Upper lobe of right lung (tissue), 1 donor: ENCODE measurements at places on chromosomes 12 and 14. TPM values are rescaled to one million over a fixed set of nuclear protein-coding genes. Genes with fewer than 3 reads are reported as not detected.

- DNase-seq = no peak
Measured at GRCh38 chr12:6772331-6772695, at the start of gene LAG3. Gene LAG3, plus strand, starts transcription at chr12:6772520. Its CDS starts 333 bp downstream, at chr12:6772853.

DNA sequence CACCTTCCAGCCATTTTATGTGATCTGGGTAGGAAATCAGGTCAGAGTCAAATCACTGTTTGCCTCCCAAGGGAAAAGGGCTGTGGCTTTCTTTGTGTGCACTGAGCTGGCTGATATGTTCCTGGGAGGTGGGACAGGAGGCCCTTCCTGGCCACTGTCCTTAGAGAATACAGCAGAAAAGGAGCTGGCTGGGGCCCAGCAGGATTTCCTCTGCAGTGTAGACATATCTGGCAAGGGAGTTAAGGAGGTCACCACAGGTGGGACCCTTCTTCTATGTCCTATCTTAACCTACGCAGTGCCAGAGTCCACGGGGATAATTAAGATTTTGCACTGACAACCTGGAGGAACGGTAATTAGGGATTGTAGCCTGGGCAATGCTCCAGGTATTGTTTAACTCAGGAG is 145.3 kb downstream of the NTF3 start:
- DNase-seq = no peak

The FAM234B gene
- 9.6 TPM for total RNA-seq

GRCh38 chr12:13627536-13627935 is 353.9 kb downstream of the GRIN2B start:
- DNase-seq = no peak

DNA sequence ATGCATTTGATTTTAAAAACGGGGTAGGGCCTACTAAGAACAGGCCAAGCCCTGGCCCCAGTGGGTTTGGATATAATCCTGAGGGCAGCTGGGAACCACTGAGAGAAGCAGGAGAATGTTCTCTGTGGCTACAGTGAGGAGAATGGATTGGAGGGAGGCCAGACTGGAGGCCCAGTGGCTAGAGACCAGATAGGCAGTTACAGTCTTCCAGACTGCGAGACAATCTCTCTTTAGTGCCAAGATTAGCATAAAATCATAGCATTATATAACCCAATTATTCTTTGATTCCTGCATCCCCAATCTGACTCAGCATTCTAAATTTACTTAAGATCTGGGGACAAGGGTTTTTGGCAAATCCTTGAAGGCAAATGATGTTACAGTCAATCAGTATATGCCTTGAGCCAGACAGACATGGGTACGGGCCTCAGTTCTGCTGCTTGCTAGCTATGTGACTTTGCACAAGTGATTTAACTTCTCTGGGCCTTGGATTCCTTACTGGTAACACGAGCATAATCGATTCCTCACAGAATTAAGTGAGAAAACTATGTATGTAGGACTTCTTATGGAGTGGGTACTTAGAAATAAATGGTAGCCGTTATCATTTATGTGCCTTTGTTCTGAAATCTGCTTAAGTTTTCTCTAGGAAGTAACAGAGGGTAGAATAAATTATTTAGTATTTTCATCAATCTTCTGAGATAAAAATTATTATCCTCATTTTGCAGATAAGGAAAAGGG is 18.3 kb downstream of the NINJ2 start:
- DNase-seq = no peak

- DNase-seq = no peak
Measured at GRCh38 chr12:11768233-11768965, 118.9 kb downstream of the ETV6 start.

GRCh38 chr14:86462193-86462753 is 932.3 kb downstream of the FLRT2 start:
- no peak for DNase-seq

DNA sequence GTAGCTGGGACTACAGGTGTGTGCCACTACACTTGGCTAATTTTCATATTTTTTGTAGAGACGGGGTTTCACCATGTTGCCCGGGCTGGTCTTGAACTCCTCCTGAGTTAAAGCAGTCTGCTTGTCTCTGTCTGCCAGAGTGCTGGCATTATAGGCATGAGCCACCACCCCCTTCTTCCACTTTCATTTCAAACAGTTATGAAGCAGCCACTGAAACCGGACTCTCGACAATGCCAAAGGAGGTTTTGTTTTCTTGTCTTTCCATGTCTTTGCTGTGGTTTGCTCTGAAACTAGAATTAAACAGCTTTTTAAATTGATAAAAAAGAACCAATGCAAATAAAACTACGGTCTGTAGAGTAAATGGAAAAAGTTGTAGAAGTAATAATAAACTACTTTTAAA is 30.4 kb downstream of the RAP1B start:
- no peak for DNase-seq

GRCh38 chr12:26047401-26048226 is 77.2 kb downstream of the BHLHE41 start:
- DNase-seq = no peak

DNA sequence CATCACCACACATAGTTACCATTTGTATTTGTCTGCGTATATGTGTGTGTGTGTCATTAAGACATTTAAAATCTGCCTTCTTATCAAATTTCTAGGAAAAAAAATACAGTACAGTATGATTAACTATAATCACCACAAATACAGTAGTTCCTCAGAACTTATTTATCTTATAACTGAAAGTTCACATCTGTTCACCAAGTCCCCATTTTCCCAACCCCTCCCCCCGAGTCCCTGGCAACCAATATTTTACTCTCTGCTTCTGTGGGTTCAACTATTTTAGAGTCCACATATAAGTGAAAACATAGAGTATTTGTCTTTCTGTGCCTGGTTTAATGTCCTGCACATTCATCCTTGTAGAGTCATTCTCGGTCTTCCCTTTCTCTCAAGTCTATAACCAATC is 12.3 kb downstream of the CAPS2 start:
- DNase-seq = no peak

The KIF21A gene
- 12.2 TPM for total RNA-seq

DNA sequence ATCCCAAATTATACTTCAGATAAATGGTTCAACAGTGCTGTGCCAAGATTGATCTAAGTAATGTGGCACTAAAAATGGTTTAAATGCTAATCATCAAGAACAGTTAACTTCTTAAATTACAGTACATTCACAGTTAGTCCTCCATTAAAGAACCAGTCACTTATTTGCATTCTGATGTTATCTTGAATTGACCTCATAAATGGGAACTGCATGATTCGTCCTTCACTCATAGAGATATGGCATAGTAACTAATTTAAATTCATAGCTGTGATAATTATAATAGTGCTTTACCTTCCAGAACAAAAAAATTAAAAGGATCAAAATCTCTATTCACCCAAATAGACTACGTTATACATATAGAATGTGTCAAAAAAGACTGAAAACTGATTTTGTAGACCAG is 61.1 kb downstream of the COCH start:
- no peak for DNase-seq

- no peak for DNase-seq
Measured at GRCh38 chr12:958588-959123, 9.2 kb upstream of the RAD52 start.

DNA sequence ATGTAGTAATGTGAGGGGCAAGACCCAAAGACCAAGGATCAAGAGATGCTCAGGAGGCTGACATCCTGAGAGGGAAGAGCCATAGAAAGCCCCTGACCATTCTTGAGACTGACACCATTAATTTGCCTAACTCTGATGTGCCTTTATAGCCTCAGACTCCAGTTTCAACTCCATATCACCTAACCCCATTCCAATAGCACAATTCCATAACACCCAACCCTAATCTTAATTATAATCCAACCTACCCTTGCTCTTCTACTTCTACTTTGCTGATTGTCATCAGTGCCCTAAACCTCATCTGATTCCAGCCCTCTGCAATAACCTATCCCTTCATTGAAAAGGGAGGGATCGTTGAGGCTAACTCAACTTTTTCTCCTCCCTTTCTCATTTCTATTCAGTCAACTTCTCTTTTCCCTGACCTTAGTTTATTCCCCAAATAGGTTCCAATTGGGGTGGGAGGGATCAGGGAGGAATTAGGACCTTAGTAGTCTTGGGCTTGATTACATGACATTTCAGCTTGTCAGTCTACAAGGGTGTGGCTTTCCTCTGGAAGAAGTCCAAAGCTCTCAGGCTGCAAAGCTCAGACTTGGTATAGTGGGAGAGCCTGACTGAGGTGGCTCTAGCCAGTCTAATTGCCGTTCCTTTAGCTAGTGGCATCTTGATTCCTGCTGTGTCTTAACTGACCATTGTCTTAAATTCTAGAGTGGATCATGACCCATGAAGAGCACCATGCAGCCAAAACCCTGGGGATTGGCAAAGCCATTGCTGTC is 3.1 kb downstream of the PFKM start:
- no peak for DNase-seq

DNA sequence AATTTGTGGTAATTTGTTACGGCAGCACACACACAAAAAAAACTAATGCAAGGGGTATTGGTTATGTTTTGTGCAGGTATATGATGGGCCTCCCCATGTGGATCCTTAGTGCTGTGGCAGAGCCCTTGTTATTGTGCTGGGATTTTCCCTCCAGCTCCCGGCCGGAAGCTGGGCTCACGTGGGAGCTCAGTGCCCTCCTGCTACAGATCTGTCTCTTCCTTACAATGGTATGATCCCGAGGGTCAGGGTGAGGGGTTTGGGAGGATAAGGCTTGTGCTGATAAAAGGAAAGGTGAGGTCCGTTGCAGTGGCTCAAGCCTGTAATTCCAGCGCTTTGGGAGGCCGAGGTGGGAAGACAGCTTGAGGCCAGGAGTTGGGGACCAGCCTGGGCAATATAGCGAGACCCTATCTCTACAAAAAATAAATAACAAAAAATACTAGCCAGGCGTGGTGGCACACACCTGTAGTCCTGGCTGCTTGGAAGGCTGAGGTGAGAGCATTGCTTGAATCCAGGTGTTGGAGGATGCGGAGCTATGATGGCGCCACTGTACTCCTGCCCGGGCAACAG is 861 bp upstream of the SLC48A1 start:
- no peak for DNase-seq

DNA sequence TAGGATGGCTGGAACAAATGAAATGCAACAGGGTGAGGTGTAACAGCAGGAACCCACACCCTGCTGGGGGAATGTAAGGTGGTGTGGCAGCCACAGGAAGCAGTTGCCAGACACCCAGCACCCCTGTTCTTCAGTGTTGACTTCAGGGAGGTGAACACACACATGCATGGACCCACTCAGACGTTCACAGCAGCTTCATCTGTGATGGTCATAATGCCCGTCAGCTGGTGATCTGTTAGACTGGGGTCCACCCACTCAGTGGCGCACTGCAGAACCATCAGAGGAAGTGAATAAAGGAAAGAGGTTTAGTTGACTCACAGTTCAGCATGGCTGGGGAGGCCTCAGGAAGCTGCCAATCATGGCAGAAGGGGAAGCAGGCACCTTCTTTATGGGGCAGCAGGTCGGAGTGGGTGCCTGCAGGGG is 22.7 kb upstream of the TEX22 start:
- no peak for DNase-seq

GRCh38 chr14:56650048-56650447 is 70.5 kb downstream of the TMEM260 start:
- no peak for DNase-seq

The SIX1 gene
- total RNA-seq = 0.14 TPM

DNA sequence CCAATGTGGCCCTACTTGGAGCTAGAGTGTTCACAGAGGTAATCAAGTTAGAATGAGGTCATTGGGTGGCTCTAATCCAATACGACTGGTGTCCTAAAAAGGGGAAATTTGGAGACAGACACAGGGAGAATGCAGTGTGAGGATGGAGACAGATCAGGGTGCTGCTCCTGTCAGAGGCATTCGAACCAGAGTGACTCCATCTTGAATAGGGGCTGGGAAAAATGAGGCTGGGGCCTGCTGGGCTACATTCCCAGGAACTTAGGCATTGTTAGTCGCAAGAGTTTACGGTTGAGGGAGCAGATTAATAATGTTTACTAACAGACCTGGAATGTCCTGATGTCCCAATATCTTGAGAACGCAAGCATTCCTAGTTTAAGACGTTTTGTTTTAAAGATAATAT is 20.2 kb downstream of the TNFAIP2 start:
- DNase-seq = no peak

DNA sequence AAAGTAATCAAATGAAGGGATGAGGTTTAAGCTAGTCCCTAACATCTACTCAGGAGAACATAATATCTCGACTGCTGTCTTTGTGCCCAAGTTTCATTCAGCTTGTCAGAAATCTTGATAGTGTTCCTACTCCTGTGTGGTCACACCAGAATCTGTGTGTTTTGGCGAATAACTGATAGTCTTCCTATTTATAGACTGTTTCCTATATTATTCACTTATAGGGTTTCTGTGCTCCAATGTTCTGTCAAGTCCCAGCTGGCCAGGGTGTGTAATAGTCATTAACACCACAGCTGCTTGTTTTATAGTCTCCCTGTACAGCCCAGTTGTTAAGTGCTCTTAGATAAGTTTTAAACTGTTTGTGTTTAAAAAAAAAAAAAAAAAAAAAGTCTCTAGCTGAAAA is 45.9 kb downstream of the GPR135 start:
- DNase-seq = no peak

GRCh38 chr12:4320497-4320852 is 538 bp upstream of the TIGAR start:
- DNase-seq = no peak

The GALC gene
- 47.4 TPM for total RNA-seq

The CEBPE gene
- total RNA-seq = not detected

The RAPGEF3 gene
- 69.6 TPM for total RNA-seq

- DNase-seq = no peak
Measured at GRCh38 chr12:23376238-23376637, 573.2 kb downstream of the SOX5 start.

DNA sequence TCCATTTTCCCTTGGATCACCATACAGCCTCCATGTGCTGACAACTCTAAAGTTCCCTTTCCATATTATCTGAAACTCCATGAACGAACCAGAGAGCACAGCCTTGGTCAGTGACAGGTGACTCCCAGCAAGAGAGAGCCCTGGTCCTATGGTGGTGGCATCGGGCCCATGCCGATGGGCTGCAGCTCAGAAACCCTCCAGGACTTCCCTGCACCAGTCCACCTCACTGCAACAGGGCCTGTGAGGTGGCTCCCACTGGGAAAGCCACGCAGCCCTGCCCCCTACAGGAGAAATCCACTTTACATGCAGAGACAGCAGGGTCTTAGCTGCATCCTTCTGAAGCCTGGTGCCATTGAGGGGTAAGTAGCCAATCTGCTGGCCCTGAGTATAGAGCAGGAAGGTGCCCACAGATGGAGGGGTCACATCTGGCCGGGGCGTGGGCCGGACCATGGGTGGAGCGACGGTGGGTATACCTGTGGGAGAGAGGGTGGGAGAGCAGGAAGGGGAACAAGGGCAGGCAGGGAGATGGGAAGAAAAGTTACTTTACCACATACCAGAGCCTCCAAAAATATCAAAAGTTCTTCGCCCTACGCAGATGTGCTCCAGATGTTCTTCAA is 24.7 kb downstream of the RTRAF start:
- no peak for DNase-seq
